Glutamatergic neuron (in vitro differentiated cells): ENCODE measurements at places on chromosomes 3 and 15.

- peak; percentile 0 for DNase-seq
Observed at GRCh38 chr3:127729556-127730056, 56.9 kb downstream of the ABTB1 start.

- DNase-seq = no peak
Observed at GRCh38 chr15:45224621-45225217, 27.3 kb upstream of the SLC28A2 start.

- no peak for DNase-seq
Observed at GRCh38 chr3:161946443-161946960, 449.9 kb downstream of the OTOL1 start.

DNA sequence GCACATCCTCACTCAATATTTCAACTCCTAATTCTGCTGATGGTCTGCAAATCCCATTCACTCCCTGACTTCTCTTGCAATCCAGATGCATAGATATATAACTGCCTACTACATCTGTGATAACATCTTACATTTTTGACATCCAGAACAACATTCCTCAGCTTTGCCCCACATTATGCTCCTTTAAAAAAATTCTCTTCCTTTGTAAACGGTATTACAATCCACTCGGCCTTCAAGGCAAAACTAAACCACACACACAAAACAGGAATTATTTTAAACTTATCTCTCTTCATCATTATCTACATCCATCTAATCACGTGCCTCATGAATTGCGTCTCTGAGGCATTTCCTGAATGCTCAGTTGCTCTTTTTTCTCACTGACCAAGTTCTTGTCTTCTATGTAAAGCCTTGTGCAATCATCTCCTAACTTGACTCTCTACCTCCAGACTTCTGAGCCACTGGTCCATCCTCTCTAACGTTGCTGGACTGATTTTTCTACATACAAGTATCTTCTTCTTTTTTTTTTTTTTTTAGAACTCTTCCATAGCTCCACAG is 117.0 kb downstream of the SATB1 start:
- DNase-seq = no peak

GRCh38 chr3:2783261-2783660 is 326.9 kb downstream of the IL5RA start:
- no peak for DNase-seq

DNA sequence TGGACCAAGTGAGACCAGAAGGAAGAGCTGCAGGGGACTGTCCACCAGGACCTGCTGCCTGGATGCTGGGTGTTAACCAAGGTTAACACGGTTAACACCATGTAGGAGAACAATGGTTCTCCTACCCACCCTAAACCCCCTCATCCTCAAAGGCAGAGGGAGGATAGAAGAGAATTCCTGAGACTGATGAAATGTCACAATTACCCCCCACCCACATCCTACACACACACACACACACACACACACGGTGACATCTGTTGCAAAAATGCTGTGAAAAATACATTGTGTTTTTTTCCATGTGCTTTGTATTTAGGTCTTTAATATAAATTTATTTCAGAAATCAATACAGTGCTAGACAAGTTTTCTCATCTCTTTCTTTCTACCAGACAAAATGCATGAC is 113.9 kb upstream of the HES1 start:
- no peak for DNase-seq

DNA sequence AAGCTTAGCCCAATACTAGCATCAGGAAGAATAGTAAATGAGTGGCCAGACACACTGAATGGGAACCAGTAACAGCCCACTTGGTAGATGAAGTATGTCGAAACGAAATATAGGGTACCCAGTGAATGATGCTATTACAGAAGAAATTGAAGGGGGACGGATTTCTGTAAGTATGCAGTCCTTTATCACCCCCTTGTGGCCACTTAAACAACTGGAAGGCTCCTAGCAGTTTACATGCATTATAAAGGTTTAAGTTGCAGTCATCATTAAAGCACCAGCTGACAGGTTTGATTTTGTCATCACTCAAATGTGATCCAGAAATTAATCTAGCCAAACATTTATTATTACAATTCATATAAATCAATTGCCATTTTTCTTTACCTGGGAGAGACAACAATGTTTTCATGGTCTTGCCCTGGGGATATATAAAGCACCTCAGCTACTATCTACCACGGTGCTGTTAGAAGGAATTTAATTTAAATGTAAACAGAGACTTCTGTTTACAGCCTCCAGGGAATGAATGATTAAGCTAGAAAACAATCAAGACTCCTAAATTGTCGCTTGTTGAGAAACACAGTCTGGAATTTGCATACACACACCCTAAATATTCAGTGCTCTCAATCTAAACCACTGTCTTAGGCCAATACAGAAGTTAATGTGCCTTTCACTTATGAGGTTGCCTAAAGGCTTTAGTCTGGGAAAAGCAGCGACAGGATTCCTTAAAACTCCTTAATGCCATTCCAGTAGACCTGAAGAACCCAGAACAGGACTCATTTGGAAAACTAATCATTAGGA is 7.8 kb downstream of the EIF1B start:
- no peak for DNase-seq

- DNase-seq = peak; percentile 39
Observed at GRCh38 chr3:16849229-16849628, 35.5 kb upstream of the PLCL2 start.

- no peak for DNase-seq
Observed at GRCh38 chr3:122030381-122031122, 8.5 kb upstream of the ILDR1 start.

DNA sequence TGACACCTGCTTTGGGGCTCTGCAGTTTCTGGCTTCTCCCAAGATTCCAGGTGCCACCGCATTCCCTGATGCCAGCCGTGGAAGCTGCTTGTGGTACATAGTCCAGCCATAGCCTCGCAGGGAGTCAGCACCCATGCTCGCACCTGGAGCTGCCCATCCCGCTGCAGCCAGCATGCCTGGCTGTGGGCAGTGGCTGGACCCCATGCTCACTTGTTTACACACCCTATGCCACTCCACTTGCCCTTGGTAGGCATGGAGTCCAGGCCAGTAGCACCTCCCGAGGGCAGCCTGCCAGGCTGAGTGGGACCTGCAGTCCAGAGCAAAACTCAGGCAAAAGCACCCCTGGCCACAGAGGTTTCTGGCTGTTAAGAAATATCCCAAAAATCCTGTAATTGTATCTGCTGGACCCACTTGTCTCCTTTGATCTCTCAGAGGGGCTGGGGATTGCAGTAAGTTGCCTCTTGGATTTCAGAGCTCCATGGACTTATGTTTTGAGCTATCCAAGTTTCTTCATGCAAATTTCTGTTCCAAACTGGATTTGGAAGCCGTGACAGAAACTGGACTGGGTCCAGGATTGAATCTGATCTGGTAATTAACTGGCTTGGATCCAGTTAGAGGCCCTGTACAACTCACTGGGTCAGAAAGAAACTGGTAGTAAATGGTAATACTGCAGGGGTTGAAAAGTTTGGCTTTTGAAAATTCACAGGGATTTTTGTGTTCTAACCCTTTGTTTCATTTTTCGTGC is 149.3 kb downstream of the FMN1 start:
- DNase-seq = no peak

GRCh38 chr15:86316726-86317383 is 237.2 kb downstream of the AGBL1 start:
- no peak for DNase-seq

- DNase-seq = no peak
Observed at GRCh38 chr3:180926526-180926925, 14.1 kb downstream of the FXR1 start.

GRCh38 chr15:61088675-61089074 is 140.4 kb downstream of the RORA start:
- DNase-seq = no peak

DNA sequence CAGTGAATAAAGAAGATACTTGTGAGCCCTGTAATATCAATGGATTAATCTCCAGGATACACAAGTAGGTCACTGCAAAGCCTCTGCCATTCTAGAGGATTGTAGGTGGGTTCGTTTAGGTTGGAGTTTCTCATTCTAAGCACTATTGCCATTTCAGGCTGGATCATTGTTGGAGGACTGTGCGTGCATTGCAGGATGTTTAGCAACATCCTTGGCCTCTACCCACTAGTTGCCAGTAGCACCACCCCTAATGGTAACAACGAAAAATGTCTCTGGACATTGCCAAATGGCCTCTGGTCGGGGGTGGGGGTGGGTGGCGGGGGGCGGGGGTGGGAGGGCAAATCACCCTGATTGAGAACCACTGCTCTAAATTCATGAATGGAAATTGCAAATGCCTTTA is 4.9 kb upstream of the IFT57 start:
- no peak for DNase-seq

DNA sequence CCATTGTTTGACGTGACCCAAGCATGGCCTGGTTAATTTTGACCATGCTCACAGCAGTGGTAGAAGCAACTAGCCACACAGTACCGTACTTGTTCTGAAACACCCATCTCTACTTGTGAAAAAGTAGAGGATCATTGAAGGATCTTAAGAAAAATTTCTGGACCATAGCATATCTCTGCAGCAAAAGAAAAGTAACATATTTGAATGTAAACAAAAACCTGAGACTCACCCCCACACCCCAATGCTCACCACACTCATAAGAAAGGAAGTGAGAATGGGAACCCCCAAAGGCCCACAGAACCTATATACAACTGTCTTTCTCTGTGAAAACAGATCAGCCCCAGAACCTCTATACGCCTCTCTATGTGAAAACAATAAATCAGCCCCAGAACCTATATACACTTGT is 33.8 kb upstream of the TFRC start:
- DNase-seq = no peak

DNA sequence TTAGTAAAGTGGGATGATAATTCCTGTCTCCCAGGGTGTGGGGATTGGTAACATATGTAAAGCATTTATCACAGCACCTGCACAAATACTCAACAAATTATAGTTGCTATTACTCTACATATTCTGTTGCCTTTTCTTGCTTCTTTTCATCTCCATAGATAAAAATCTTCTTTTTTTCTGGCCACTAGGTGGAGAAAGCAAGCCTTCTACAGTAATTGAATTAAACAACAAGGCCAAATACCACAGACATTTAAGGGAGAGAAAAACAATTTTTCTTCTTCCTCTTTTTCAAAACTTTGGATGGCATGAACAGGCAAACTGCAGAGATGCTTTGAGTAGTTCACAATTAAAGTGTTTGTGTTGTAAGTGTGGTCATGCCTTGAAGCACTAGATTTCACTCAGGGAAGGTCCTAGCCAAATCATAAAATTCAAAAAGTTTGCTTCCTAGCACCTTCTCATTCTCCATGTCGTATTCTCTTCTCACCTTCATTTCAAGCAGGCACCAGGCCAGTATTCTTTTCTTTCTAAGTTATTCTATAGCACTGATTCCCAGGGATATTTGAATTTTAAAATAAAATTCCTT is 493.4 kb upstream of the TGFBR2 start:
- no peak for DNase-seq

DNA sequence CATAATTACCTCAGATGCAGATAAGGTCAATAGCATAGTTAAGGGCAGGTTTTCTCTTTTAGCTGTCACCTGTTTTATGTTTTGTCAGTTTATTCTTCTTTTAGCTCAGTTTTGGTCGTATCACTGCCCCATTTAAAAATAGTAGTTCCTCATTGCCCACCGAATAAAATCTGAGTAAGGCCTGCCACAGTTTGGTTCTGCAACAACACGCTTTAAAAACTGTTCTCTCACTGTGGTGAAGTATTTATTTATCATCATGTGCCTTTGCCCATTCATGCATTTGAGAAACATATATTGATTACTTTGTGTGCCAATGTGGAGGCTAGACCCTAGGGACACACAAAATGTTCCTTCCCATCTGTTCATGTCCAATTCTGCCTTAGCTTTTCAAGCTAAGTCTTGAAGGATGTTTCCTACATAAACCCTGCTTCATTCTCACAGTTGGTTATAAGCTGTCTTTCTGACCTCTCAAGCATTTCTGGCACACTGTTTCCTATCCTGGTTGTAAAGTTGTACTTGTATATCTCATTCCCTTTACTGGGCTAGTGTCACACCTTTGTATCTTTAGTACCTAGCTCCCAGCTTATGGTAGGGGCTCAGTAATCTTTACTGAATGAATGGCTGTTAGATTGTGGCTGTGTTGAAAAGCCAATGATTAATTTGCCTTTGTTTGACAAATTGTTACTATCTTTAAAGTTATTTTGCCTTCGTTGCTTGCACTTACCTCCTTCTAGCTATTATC is 23.9 kb downstream of the AKAP13 start:
- DNase-seq = no peak

GRCh38 chr3:44058022-44058867 is 183.4 kb upstream of the TOPAZ1 start:
- no peak for DNase-seq

GRCh38 chr15:64623347-64623996 is 151.9 kb downstream of the RBPMS2 start:
- no peak for DNase-seq

DNA sequence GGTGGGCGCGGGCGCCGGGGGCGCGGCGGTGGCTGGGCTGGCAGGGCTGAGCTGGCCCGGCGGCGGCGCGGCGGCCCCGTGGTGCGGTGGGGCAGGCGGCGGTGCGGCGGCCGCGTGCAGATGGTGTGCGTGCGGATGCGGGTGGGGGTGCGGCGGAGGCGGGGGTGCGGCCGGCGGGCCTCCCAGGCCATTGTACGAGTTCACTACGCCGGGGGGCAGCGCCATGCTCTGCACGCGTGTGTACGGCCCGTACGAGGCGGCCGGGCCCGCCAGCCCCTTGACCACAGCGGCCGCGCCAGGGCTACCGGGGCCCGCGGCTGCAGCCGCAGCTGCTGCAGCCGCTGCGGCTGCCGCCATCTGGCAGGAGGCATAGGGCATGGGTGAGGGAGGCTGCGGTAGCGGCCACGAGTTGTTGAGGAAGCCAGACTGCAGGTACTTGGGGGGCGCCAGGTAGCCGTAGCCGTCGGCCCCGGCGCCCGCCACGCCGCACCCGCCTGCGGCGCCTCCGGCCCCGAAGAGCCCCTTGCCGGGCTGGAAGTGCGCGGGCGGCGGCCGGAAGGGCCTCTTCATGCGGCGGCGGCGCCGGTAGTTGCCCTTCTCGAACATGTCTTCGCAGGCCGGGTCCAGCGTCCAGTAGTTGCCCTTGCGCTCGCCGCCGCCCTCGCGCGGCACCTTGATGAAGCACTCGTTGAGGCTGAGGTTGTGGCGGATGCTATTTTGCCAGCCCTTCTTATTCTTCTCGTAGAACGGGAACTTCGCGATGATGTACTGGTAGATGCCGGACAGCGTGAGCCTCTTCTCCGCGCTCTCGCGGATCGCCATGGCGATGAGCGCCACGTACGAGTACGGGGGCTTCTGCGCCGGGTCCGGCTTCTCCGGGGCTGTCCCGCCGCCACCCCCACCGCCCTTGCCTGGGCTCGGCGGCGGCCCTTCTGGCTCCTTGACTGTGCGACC is 951 bp downstream of the FOXL2 start:
- DNase-seq = peak; percentile 45

DNA sequence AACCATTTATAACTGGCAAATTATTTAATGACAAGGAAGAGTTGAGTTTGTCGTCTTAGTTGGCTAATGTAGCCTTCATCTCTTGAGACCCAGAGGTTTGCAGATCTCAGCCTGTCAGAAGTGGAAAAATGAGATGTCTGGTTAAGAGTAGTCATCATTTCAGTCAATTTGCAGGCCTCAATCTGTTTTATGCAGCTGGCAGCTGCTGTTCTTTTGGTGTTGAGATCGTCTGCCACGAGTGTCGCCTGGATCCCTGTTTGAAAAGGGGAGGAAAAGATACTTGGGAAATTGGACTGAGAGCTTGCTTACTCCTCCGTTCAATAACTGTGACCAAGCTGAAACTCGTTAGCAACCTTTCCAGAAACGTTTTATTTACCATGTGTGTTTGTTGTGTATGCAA is 2.3 kb downstream of the PHLDB2 start:
- DNase-seq = peak; percentile 57

GRCh38 chr15:44340410-44340809 is 51.9 kb downstream of the GOLM2 start:
- DNase-seq = no peak
